ENCODE measurements at places on chromosomes 5 and 9. TPM values are rescaled to one million over a fixed set of nuclear protein-coding genes. Genes with fewer than 3 reads are reported as not detected.

Gene SLC46A2
- 0.24 TPM for total RNA-seq

- DNase-seq, result no peak
These were observed 79.9 kb downstream of the GAPVD1 start for GRCh38 chr9:125341566-125341965.

- DNase-seq, result no peak
These were observed 20.0 kb downstream of the F2R start for GRCh38 chr5:76735762-76736545.

Gene LCN10
- 2.2 TPM for total RNA-seq

DNA sequence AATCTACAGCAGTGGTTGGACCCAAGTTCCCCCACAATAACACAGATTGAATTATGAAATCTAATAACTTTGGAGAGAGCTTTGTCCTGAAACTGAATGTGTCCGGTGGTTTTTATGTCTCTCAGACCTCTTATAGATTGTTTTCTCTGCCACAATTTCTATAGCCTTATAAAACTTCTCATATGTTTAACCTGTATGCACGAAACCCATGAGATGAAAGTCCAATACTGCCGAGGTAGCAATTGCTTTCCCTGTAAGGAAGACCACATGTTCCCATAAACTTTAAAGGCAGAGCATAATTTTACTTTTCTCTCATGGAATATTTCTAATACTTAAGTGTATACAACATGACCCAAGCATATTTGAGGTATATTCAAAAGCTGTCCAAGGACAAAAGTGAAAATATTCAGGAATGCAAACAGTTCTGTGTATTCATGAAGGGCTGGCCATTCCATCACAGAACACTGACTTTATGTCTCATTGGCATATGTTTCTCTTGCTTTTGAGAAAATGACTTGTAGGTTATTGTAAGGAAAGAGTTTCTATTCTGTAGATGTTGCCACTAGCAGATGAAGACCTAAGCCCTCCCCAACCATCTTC lies 94.4 kb upstream of the TLE4 start:
- DNase-seq, result no peak

Gene CKMT2
- total RNA-seq, result 0.48 TPM

DNA sequence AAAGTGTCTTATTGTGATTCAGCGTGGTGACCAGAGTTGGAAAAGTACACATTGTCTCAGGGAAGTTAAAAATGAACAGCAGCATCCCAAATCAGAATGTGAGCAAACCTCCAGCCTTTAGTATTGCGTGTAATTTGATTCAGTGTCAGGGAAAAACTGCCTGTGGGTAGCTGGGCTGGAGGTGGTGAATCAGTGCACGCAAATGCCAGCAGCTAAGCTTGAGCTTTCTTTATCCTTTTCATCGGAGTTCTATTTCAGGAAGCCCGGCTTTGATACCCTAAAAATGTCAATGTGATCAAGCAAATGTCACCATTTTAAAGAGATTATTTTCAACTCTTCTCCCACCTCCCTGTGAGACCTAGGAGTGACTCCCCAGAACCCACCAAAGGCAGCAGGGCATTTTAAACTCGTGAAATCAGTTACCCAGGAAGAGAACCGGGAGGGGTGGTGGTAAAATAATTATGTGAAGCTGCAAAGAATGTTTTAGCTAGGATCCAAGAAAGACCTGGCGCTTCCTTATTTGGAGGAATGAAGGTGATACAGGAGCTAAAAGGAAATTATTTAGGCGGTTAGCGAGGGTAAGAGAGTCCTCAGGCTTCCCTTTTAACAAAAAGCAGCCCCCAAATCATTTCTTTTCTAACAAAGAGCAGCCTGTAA lies 25.7 kb upstream of the C5orf47 start:
- DNase-seq, result peak; percentile 48

Gene SELENOP
- 148 TPM for total RNA-seq

Gene GLRA1
- total RNA-seq, result not detected

DNA sequence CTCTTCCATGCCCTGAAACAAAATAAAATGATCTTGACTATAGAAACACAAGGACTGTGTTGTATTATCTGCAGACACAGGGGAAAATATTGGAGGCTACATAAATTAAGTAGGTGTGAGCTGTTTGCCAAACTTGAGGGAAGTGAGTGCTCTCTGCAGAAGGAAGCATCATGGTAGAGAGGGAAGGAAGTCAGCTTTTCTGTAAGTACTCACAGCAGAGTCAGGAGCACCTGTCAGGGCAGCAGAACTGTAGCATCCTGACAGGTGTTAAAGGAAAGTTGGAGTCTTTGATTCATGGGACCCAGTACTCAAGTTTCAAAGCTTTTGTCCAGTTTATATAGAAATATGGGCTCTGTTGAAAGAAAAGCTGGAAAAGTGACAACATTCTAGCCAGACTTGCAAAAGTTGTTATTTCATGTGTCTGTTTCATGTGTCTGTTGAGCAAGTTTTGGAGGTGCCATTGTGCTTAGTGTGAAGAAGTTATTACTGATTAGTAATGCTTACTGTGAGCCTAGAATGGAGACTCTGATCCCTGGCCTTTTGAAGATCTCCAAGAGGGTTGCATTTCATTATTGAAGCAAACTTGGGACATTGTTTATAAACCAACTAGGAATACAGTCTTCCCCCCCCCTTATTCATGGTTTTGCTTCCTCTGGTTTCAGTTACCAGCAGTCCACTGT lies 194.7 kb downstream of the SPATA31D1 start:
- no peak for DNase-seq

Gene TRIM36
- total RNA-seq, result 6.3 TPM

DNA sequence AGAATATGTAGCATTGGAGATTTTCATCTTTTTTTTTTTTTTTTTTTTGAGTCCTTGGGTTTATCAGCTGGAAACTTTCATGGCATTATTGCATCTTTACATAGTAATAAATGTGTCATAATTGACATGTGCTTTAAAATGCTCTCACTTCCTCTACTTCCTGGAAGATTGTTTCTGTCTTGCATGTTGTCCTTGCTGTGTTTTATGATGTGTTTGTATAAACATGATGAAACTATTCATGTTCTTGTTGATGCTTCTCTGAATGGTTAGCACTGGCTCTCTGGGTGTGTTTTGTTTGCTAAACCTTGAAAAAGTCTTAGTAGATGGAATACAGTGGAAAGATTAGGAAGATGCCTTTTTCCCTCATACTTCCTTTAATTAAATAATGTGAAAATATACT lies 87.9 kb downstream of the IQGAP2 start:
- no peak for DNase-seq
